ENCODE measurements at places on chromosomes 2 and 18.

DNA sequence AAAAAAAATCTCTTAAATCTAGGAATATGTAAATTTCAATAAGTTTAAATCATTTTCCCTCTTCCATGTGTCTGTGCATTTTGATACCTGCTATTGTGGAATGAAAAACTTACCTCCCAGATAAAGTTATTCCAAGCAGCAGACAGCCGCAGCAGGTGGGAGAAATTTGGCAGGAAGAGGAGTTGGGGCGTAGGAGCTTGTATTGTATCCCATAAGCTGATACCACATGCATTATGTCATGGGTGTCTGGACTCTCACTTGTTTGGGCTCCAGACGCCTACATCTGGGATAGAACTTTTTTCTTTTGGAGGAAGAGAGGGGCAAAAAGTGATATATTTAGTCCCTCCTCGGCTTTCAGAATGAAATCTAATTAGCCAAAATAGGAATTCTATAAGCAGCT is 59.3 kb upstream of the TCF4 start:
- DNase-seq: no peak

DNA sequence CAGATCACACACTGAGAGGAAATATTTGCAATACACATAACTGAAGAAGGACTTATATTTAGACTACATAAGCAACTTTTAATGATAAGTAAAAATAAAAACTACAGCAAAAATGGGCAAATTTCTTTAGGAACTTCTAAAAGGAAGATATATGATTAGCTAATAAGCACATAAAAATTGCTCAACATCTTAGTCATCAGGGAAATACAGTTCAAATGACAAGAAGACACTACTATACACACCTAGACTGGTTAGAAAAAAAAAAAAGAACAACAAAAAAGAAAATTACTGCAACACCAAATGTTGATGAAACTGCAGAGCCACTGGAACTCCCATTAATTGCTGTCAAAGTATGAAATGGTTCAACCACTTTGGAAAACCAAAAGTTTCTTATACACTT is 1247.5 kb upstream of the ACVR2A start:
- DNase-seq: no peak

- no peak for DNase-seq
Measured at GRCh38 chr2:233551491-233551890, 15.1 kb downstream of the USP40 start.

DNA sequence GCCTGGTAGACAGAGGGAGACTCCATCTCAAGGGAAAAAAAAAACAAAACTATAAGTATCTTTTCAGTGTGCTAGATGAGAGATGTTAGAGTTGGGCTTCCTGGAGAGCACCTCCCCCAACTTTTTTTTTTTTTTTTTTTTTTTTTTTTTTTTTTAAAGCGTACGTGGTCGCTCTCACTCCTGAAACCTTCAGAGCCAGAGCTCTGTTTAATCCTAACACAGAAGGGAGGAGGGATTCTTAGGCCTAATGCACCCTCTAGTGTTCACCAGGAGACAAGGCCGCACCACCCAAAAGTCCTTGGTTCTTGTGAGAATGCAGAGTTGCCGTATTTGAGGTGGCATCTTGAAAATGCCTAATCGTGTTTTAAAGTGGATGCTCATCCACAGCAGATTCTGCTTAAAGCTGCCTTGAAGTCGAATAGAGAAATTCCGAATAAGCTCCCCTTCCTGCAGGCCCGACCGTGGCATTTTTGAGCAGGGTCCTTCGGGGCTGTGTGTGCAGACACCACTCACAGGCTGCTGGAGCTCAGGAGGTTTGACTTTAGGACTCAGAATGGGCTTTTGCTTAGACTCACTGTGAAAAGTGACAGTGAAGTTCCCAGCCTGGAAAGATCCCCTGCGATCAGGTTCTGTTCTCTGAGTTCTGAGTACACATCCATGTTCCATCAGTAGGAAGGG is 252.6 kb downstream of the AGAP1 start:
- DNase-seq: peak; percentile 56

DNA sequence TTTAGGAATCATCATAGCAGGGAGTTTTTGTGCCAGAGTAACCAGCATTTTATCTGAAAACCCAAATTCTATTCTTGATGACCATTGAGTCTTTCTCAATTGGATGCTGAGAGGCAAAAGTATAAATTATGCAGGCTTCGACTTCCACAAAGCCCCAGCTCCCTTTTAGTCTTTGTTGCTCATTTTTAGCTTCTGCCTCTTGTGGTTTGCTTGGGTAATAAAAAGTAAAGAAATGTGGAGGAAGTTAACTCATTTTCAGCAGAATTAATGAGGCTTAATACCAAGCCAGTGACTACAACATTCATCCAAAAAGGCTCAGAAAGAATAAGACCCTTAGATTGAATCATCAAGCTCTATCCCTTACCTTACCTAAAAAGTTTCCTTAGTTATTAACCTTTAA is 18.6 kb downstream of the ERMN start:
- DNase-seq: no peak

DNA sequence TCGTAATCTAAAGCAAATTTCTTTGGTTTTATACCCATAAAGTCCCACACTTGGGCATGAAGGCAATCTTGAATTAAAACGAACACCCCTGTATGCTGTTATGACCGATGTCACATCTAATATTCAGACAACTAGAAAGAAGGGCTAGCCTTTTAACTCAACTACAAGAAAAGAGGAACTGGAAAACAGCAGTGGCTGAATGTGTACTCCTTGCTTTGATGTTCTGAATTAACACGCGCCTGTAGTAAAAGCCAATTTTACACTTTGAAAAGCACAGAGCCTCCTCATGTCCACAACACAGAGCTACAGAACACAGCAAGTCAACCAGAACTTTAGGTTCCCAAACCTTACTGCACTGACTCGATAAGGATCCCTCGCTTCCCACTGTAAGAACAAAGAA is 147.6 kb downstream of the HDAC4 start:
- no peak for DNase-seq

DNA sequence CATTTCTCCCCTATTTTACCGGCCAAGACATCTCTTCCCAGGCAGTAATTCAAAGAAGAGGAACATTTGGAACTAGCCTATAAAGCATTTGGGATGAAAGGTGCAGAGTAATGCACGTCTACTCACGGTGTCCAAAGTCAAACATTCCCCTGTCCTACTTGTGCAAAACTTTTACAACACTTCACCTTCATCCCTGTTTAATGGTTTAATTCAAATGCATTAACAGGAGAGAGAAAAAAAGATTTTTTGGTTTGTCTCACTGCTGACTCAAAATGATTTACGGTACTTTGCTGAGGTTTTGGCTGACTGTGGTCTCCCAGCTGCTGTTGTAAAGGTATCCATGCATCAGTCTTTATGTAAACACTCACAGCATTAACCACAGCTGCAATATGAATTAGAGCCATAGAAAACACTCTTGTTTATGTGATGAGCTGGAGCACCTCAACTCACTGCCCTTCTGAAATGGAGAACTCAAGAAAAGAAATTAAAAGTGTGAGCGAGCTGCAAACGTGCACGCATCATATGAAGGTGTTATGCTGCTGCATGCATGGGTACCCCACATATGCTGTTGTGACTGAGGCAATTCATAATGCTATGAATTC is 220.5 kb downstream of the PIEZO2 start:
- peak; percentile 7 for DNase-seq

DNA sequence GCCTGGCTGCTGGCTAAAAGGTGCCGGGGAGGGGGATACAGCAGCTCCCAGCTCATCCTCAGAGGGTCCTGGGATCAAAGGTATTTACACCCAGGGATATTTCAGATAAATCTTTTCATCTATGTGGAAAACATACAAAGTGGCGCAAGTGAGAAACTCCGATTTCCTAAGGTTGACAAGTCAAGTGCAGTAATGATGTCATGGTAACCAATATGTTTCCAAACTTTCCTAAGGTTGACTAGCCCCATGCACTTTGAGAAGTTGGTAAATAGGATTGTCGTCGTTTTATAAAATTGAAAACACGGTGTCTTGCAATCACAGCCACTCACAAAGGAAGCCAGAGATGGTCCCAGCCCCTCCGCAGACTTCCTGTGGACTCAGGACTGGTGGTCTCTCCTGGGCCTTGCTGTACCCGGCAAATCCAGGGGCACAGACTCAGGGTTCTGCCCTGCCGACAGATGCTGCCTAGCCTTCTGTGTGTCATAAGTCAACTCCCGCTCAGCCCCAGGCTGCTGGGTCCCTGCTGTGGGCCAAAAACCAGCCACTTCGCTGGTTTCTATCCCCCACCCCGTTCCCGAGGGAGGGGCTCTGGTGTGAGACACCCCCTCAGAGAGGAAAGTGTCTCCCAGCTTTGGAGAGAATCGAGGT is 111.2 kb upstream of the PPP1CB start:
- DNase-seq: no peak

DNA sequence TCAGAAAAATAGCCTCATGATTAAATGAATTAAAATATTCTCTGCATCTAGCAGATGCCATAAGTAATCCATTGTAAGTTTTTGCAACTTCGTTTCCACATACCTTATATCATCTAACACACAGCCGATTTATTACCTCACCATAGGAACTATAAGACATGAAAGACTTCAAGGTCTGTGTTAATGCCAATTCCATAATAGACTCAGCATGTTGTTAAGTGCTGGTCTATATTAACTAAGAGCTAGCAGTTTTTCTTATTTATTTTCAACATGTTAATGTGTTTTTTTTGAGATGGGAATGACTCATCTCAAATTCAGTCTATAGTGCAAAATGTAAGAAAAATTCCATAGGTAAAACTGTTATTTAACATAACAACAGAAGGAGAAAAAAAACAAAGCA is 243.9 kb upstream of the GULP1 start:
- DNase-seq: no peak

- no peak for DNase-seq
Measured at GRCh38 chr2:26469092-26469710, 8.7 kb downstream of the OTOF start.

DNA sequence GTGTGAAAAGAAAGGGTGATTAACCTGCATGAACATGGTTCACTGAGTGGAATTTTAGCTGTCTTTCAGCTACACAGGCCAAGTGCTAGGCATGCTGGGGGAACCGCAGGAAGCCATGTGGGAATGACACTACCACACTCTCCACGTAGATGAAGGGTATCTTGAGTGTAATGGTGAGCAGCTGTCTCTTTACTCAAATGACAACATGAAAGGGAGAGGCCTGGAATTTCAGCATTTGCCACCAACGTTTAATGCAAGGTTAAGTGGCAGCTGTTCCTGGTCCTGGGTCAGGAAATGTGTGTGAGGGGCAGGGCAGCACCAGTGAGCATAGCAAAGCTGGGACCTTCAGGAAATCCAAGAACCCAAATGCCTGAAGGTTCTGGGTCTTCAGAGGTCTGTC is 588.4 kb downstream of the SLC4A3 start:
- DNase-seq: peak; percentile 40

Measured in NCI-H510A (cell line).